IPS-NIHi11 (cell line): ENCODE measurements at places on chromosomes 12 and 14.

DNA sequence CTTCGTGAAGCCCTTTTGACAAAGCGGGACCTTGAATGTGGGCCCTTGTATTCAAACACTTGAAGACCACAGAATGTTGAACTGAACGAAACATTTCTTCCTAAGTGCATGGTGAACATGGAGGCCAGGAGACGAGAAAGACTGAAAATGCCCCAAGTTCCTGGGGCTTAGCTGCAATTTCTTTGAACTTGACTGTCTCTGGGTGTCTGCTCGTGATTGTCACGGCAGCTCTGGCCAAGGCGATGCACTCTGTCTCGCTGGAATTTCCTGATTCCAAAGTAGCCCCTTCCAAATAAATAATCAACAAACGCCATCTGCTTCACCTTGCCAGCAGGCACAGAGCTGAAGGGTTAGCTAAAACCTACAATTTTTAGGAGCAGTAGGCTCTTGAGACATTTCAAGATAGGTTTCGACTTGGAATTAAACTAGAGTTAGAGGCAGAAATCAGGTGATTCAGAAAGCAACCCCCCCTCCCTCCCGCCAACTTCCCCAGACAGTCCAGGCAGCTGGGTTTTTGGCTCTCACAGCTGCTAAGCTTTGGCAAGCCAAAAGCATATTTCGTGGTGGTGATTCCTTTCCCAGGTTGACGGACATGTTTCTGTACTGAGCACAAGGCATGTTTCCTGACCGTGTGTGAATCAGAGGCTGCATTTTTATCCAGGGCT is 13.5 kb upstream of the IRF2BPL start:
- DNase-seq: no peak

DNA sequence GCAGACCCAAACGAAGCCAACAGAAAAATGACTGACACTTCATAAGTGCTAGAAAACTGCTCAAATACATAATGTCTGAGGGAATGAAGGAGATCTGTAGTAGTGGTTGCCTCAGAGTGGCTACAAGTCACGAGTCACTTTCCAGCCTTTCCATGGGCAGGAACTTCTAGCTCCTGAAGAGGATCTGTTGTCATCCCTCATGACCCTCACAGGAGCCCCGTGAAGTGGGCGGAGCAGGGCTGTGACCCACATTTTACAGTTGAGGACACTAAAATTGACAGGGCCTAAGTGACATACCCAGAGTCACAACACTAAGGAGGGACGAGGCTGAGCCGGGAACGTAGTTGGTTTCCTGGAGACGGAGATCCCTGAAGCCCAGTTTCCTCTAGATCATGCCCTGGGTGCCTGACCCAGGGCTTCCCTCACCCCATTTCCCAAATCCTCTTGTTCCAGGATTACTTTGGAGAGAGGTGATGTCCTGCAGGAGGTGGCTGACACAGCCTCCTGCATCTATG is 45.8 kb upstream of the P2RX7 start:
- no peak for DNase-seq

- no peak for DNase-seq
Measured at GRCh38 chr12:132379996-132380395, 50.6 kb upstream of the GALNT9 start.

DNA sequence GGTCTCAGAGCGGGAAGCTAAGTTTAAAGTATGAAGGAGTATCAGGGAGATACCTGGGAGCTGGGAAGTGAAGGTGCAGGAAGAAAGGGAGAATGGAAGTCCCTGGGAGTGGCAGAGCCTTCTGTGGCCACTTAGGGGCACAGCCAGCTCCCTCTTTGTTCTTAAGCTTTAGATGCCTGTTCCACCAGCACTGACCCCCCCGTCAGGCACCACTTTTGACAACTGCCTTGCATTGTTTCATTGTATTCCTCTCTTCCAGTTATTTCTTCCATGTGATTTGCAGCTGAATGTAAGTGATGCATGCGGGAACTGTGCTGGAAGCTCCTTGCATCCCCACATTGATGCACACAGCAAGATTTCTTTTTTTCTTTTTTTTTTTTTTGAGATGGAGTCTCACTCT is 2.6 kb downstream of the GALNT16 start:
- no peak for DNase-seq

- no peak for DNase-seq
Measured at GRCh38 chr12:111067498-111067897, 147.1 kb upstream of the MYL2 start.

DNA sequence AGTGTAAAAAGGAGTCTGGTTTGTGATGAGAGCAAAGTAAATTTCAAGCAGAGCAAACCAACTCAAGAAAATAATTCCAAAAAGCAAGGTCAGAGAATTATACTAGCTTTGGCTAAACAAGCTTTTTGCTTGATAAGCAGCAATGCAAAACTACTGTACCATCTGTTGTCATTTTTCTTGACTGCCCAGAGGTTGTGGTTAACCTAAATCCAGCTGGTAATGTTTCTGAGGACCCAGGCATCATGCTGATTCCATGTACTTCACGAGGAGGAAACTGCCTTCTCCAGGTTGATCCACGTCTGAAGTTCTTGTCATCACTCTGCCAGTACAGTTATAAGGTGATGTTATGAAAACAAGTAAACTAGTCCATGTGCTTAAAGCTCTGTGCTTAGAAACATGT is 185.2 kb downstream of the ACSS3 start:
- DNase-seq: no peak

- DNase-seq: no peak
Measured at GRCh38 chr14:31920989-31921650, 156.0 kb upstream of the ARHGAP5 start.

GRCh38 chr12:66340131-66340530 is 37.8 kb downstream of the HELB start:
- no peak for DNase-seq

GRCh38 chr12:104049903-104050356 is at the start of gene GLT8D2:
GLT8D2 (minus strand) TSS chr12:104050187; CDS start chr12:104019648, 30,539 bp downstream.
- peak; percentile 68 for DNase-seq

- DNase-seq: no peak
Measured at GRCh38 chr12:5806371-5807089, 138.5 kb downstream of the ANO2 start.

DNA sequence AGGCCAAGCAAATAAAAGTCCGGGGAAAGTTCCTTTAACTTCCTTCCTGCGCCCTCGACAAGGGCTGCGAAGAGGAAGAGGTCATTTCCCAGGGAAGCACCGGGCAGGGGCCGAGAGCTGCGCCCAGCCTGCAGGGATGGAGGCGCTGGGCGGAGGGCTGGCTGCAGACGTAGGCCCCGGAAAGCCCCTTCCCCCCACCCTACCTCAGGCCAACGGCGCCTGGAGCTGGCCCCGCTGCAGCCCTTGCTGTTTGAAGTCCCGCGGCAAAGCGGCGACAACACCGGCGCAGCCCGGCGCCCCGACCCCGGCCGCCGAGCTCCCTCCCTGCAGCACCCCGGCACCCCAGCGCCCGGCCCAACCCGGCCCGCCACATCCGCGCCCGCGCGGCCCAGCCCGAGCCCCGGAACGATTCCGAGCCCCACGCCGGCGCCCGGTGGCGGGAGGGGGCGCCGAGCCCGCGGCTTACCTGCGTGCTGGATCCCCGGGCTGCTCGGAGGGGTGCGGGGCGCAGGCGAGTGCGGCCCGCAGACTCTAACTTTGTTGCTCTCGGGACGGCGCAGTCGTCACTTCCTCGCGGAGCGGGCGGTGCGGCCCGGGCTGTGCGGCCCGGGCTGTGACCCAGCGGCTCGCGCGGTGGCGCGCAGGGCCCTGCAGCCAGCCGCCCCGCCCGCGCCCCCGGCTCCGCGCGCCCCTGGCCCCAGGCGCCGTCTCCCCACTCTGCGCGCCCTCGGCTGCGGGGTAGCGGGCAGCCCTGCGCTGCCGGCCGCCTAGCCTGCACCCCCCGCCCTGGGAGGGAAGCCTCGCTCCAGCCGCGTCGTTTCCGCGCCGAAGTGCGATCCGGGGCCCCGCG is 64.8 kb upstream of the PTGR2 start:
- peak; percentile 79 for DNase-seq

DNA sequence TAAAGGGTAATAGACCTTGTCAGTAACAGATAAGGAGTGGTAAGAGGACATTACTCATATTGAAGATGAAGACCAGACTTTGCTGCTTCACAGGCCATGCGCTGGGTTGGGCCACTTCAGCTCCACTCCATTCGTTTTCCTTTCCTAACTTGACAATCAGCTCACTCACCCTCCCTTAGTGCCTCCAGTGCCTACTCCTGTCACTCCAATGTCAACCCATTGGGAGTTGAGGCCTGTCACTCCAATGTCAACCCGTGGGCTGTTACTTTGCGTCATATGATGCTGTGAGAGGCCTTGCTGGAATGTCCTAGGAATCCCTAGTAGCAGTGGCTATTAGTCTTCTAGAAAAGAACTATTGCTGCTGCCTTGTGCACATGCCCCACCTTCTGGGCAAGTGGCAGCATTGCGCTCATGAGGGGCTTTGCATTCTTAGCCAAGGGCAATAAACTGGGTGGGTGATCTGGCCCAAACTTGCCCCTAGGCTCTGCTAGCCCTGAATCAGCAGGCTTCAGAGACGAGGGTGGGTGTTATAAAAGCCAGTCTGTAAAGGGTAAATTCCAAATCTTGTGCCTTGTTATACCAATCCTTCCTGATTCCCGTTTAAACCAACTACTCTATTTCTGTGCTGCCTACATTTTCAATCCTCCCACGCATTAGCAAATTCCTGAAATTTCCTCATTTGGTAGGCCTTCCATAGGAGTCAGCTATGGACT is 36.1 kb downstream of the BAZ2A start:
- DNase-seq: peak; percentile 86

DNA sequence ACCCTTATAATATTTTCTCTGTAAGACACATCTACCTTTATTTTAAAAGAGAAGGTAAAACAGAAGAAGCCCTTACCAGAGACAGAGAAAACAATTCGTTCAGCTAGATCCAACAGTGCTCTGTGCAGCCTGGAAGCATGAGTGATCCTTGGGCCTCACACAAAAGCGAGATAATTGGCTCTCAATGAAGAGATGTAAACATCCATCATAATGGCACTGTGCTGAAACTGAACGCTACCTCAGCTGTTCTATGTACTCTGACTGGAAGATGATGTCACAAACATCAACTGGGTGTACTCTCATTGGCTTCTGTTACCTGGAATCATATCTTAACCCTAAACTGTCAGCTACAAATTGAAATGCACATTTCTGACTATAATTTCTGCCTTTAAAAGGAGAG is at the start of gene MGAT4C:
TSS of gene MGAT4C (minus strand) at position 229 of the 400 bp plus-strand sequence.
- no peak for DNase-seq

DNA sequence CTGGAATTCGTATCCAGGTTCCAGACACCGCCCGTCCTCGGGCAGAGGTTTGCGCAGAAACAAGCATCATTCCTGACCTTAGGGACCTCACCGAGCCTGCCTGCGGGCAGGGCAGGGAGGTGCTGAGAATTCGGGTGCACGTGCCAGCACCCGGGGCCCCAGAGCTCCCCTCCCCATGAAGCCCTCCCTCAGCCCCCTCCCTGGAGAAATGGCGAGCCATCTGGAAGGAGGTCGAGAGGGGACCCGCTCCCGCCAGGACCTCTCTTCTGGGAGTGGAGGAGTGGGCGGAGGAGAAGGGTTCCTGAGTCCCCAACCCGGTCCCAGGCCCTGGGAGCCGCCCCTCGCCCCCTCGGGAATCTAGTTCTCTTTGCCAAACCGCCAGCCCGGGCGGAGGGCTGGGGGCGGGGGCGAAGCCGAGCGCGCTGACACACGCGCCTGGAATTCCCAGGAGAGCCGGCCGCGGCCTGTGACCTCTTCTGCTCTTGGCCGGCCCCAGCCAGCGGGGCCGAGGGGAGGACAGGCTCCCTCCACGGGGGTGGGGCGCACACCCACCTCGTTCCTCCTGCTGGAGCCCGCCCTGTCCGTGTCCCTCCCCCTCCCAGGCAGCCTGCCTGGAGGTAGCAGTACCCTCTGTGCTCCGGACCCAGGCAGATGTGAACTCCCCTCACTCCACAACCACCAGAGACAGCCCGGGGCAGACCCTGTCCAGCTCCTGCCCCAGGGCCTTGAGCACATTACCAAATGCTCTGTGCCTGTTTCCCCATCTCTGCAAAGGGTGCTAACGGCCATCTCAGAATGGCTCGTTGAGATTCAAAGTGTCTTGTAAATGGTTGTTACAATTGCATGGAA is 23.0 kb upstream of the GPR132 start:
- peak; percentile 59 for DNase-seq

GRCh38 chr14:104262515-104263514 is 124.4 kb downstream of the KIF26A start:
- peak; percentile 3 for DNase-seq

- no peak for DNase-seq
Measured at GRCh38 chr12:66746489-66747201, 67.8 kb upstream of the GRIP1 start.

GRCh38 chr12:111337371-111337770 is 31.5 kb downstream of the PHETA1 start:
- no peak for DNase-seq

- no peak for DNase-seq
Measured at GRCh38 chr14:70045310-70045709, 143.4 kb downstream of the SLC8A3 start.

DNA sequence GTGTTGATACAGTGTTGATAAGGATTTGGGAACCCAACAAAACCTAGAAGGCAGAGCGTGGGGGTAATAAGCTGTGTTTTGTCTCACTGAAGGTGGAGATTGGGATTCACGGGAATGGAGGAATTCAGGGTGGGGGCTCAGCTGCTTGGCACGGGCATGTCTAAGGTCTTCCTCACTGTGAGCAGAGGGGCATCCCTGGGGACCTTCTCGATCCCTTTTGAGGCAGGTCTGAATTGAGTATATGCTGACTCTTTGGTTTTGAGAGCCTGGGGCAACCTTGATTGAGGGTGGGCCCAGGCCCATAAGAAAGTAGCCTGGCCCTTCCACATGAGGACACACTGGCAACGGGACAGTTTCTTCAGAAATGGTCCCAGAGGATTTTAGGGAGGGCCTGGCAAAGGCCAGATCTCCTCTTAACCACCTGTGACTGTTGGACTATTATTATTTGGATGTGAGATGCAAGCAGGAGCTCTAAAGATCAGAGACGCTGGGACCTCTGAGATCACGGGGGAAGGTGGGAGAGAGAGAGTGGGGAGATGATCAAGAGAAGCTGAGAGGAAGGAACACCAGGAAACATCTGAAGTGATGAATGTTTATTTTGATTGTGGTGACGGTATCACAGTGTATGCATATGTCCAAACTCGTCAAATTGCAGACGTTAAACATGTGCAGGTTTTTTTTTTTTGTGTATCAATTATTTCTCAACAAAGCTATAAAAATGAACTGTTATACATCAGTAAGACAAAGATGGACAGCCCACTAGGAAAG is 48.4 kb downstream of the SMIM41 start:
- DNase-seq: no peak

DNA sequence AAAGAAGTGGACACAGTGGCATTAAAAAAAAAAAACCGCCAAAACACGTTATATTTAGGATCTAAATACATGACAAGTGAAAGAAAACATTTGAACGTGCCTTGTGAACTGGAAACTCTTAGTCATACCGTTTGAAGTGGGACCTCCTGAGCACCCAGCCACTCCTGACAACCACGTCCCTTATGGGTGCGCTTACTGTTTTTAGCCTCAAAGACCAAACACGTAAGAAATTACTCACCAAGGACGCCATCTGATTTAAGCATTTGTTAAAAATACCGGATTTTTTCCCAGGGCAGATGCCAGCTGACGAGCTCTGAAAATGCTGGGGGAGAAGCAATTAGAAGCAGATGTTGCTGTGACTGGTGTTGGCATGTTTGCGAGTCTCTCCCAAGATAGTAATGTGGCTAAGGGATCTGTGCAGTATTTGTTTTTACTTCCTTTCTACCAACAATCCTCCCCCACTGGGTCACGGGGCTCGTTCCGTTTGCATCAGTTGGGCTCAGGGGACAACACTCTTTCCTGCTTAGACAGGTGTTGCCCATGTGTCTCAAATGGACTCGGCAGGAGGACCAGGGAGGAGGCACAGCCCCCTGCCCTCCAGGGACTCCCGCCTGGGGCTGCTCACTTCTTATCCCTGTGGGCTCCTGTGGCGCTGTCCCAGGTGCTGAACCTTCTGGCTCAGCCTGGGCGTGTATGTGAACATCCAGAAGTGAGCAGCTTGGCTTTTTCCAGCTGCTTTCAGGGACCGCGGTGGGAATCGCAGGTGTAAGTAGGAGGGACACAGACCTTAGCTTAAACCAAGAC is 101.0 kb downstream of the BEGAIN start:
- DNase-seq: peak; percentile 95
